CD14-positive monocyte (primary cell): ENCODE measurements at places on chromosomes 7 and 10.
A peak's percentile ranks its signal among the peaks of the same experiment; 100 is the strongest.

DNA sequence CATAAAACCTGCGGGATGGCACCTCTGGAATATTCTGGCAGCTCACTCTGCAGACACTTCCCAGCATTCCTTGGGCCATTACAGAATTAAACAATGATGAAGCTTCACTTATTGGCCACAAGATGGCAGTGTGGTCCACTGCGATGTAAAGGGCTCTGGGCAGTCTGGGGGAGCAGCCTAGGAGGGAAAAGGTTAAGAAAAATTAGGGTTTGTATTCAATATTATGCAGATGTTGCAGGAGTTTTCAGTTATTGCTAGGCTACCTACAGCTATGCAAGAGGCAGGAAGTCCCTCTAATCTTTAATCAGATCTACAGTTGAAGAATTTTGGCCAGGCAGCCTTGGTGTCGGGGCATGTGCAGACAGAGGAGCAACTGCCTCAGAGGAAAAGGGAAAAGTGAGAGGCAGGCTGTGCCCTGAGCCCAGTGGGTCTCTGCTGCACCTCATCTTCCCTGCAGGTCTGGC lies 233.2 kb upstream of the PRSS1 start:
- peak; percentile 63 for DNase-seq

- no peak for DNase-seq
These were observed 3.2 kb downstream of the PARP12 start for GRCh38 chr7:140059273-140060242.

GRCh38 chr7:131211500-131211899 lies 116.2 kb upstream of the MKLN1 start:
- DNase-seq: no peak

DNA sequence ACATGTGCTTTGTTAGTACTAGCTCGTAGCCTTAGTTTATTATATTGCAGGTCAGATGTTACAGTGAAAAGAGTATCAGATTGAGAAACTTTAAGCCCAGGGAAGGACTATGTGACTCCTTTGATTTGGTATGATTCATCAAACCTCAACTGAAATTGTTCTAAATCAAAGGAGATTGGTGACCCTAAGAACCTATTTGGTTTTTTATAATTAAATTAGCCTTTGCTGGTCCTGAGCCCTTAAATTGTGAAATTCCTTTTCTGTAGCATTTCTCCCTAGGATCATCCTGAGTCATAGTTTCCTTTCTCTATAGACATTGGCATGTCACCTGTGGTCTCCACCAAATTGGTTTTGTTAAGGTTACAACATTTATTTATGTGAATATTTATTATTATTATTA lies 89.7 kb downstream of the POLR1F start:
- no peak for DNase-seq

DNA sequence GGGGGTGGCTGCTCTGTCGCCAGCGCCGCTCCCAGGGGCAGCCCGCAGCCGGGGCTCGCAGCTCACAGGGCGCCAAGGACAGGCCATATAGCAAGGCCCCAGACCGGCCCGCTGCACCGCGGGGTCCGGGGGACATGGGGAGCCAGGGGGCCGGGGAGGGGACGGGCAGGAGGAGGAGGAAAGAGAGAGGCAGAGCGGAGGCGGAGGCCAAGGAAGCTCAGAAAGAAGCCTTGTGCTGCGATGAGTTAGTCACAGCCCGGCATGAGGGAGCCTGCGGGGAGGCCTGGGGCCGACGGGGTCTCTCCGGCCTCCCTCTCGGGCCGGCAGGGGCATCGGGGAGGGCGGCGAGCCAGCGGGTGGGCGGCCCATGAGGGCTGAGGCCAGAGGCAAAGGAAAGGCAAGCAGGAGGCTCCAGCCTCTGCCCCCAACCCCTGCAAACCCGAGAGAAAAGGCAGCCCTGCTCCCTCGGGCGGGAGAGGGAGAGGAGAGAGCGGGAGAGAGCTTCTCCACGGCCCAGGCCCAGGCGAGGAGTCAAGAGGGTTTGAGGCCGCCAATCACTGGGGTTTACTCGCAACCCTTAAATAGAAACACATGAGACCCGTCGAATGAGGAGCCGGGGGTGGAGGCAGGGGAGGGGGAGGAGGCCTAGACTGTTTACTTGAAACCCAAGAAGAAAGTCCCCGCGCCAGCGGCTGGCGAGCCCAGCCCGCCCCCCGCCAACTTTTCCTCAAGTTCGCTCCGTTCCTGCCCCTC lies 167.9 kb downstream of the NEURL1 start:
- no peak for DNase-seq

- DNase-seq: no peak
These were observed 153.5 kb upstream of the NFE2L3 start for GRCh38 chr7:25998499-25998898.

- DNase-seq: no peak
These were observed 7.1 kb downstream of the CAMK2G start for GRCh38 chr10:73867126-73867807.

DNA sequence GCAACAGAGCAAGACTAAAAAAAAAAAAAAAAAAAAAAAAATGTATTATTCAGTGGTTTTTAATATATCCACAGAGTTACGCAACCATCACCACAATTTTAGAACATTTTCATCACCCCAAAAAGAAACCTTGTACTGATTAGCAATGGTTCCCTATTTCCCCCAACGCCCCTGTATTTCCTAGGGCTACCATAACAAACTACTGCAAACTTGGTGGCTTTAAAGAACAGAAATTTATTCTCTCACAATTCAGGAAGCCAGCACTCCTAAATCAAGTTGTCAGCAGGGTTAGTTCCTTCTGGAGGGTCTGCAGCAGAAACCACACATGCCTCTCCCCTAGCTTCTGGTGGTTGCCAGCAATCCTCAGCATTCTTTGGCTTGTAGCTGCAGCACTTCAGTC lies 5.9 kb upstream of the NUP42 start:
- DNase-seq: peak; percentile 38

DNA sequence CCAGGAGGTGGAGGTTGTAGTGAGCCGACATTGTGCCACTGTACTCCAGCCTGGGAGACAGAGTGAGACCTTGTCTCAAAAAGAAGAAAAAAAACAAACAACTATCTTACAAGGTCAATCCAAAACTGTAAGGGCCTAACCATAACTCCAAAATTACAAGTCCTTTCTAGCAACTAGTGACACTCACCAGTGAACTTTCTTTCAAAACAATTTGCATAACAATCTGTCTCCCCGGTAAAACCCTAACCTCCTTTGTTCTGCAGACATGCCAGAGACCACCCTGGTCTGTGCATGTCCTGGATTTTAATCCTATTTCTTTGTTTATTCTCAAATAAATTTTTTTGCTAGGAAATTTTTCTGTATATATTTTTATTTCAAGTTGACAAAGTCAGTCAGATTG lies 68.1 kb downstream of the EXOC6 start:
- no peak for DNase-seq

- no peak for DNase-seq
These were observed 64.7 kb downstream of the MKX start for GRCh38 chr10:27680691-27681605.
